ENCODE measurements at places on chromosomes 12 and 14. TPM values are rescaled to one million over a fixed set of nuclear protein-coding genes. Genes with fewer than 3 reads are reported as not detected.
A peak's percentile ranks its signal among the peaks of the same experiment; 100 is the strongest.

- no peaks in the 10 kb centered on the region for H3K27me3 ChIP-seq
- H3K4me1 ChIP-seq: no peaks in the 10 kb centered on the region
- no peak overlapping the region for H3K27ac ChIP-seq
- no peak overlapping the region for H3K4me3 ChIP-seq
Measured at GRCh38 chr14:67319142-67319541, 40.5 kb downstream of the ATP6V1D start.

DNA sequence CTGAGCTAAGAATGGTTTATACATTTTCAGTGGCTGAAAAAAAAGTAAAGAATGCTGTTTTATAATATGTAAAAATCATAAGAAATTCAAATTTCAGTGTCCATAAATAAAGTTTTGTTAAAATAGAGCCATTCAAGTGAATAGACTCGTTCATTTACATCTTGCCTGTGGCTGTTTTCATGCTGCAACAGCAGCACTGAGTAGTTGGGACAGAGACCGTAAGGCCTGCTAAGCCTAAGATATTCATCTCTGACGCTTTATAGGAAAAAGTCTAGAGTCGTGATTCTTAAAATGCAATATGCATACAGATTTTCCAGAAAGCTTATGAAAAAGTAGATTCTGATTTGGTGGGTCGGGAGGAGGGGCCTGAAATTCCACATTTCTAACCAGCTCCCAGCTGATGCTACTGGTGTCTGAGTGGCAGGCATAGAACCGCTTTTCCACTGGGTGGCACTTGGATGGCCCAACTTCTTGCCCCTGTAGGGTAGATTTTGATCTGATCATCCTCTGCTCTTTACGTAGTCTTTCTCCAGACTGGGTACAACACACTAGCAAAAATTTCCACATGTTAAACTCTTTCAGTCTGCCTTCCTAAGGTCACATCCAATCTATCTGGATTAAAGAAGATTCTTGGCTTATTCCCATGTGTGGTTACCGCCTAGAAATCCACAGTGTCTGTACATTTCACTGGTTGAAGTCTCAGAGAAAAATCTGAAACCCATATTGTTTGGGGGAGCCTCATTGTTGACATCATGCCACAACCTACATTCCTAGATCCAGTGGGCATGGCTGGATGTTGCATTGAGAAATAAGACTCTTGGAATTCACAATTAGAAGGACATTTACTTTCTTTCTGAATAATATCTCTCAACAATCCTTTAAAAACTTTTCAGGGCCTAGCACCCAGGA lies 151.2 kb downstream of the C12orf75 start:
- peak overlapping the region; percentile 53 for H3K27ac ChIP-seq
- H3K4me1 ChIP-seq: peaks cover 91% of the 10 kb centered on the region
- H3K27me3 ChIP-seq: no peaks in the 10 kb centered on the region

DNA sequence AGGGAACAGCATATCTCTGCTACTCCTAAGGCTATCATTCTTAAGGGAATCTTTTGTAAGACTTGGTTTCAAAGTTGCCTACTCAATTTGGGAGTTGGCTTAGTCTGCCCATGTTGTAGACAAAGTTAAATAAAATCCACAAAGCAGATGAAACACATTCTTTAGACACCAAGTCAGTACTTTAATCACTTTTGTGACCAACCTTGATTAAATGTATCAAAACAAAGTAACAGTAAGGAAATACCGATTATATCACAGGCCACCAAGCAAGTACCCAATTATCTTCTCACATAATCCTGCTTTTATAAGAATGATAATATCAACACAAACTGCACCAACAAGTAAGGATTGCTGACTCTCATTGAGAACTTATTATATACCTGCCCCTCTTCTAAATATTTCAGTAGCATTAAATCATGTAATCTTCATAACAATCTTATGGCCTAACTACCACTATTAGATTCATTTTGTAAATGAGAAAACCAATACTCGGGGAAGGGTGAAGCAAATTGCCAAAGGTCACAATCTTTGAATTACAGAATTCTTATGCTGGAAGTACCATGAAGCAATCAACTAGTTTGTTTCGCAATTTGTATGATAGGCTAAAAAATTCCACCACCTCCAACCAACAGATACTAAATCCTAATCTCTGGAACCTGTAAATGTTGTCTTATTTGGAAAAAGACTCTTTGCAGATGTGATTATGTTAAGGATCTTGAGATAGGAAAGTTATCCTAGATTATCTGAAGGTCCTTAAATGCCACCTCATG lies 12.6 kb upstream of the DIO2 start:
- H3K4me3 ChIP-seq: no peak overlapping the region
- no peaks in the 10 kb centered on the region for H3K27me3 ChIP-seq
- no peak overlapping the region for H3K27ac ChIP-seq
- no peaks in the 10 kb centered on the region for H3K4me1 ChIP-seq

DNA sequence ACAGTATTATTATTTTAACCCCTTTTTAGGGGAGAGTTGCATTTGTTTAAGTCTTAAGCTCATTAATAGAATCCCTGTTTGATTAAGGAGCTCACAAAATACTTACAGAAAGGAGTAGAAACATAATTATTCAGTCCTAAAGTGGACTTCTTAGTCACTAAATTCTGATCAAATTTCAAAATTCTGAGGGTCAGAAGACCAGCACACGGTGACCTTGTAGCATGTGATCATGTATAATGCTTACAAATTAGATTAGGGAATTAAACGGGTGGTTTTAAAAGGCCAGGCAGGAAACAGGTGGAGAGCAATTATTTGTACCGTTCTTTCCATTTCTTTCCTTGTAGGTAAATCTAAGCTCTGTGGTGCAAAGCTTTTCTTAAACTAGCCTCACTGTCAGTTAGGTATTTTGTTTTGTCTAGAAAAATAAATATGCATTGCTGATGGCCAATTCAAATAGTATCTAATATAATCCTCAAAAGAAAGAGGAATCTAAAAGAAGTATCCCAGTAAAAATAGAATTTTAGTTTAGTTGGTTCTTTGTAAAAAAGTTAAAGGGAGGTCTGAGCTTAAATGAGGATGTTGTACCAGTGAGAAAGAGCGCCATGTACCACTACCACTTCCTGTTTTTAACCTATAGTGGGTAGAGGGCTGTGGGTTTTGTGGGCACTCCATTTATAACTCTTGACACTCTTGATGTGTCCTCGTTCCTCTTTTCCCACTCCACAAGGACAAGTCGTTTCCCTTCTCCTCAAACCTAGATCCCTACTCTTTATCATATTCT lies 51.1 kb downstream of the SLC38A1 start:
- H3K27me3 ChIP-seq: no peaks in the 10 kb centered on the region
- DNase-seq: no peak
- H3K4me1 ChIP-seq: peaks cover 39% of the 10 kb centered on the region
- no peak overlapping the region for H3K4me3 ChIP-seq
- no peak overlapping the region for H3K27ac ChIP-seq

DNA sequence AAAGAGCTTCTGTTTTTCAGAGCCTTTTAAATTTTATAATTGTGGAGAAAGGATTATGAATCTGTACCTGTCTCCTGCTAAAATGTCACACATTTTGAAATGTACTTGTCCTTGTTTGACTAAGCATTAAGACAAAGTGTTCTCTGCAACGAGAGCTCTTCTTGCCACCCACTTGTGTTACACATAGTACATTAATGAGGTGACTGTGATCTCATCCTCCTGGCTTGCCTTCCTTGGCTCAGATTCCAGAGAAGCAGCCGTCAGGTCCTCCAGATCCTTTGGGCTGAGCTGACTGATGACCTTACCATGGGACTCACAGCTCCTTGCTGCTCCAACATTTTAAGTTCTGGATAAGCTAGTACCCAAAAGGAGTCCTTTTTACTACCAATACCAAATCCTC lies 81.4 kb downstream of the BBS10 start:
- no peak overlapping the region for H3K4me3 ChIP-seq
- H3K27ac ChIP-seq: peak overlapping the region; percentile 51

- H3K4me3 ChIP-seq: no peak overlapping the region
- H3K4me1 ChIP-seq: peaks cover 14% of the 10 kb centered on the region
- DNase-seq: peak; percentile 36
- peak overlapping the region; percentile 73 for H3K27ac ChIP-seq
- no peaks in the 10 kb centered on the region for H3K27me3 ChIP-seq
- no peaks in the 10 kb centered on the region for H3K36me3 ChIP-seq
Measured at GRCh38 chr14:95311752-95312151, 8.0 kb downstream of the CLMN start.

- no peaks in the 10 kb centered on the region for H3K36me3 ChIP-seq
- no peak overlapping the region for H3K4me3 ChIP-seq
- DNase-seq: no peak
- no peaks in the 10 kb centered on the region for H3K27me3 ChIP-seq
Measured at GRCh38 chr12:56775638-56776037, 12.5 kb downstream of the HSD17B6 start.

DNA sequence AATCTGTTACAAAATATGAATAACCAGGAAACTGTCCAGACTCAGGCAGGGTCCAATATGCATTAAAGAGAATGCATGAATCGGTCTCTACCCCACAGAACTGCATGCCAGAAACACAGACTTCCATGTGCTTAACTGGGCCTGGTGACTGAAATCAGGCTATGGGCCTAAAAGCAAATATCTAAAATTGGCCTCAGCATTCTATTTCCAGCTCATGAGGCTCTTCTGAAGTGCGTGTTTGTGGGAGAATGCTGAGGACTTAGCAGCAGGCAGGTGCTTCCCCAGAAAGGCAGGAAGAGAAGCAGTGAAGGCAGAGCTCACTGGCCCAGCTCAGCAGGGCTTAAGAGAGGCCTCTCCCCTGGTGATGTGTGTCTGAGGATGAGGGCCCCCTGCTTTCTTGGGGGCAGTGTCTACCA lies 48.5 kb downstream of the ADGRD1 start:
- DNase-seq: no peak
- no peaks in the 10 kb centered on the region for H3K27me3 ChIP-seq
- H3K4me1 ChIP-seq: no peaks in the 10 kb centered on the region
- no peak overlapping the region for H3K4me3 ChIP-seq

DNA sequence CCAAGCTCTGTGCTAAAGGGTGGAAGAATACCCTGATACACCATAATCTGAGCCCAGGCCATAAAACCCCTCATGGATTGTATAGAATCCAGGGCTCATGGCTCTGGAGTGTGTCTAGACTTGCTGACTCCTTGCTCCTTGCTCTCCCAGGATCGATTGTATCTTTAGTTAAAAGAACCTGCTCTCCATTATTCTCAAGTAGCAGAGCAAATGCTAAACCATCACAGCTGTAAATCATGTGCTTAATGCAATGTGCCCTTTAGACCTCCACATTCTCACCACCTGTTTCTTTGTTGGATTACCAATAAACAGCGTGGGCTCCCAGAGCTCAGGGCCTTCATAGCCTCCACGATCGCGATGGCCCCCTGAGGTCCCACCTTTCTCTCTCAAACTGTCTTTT lies 411.6 kb upstream of the FBXO33 start:
- H3K27me3 ChIP-seq: no peaks in the 10 kb centered on the region
- no peak overlapping the region for H3K27ac ChIP-seq
- H3K4me1 ChIP-seq: no peaks in the 10 kb centered on the region

- H3K36me3 ChIP-seq: no peaks in the 10 kb centered on the region
- peak; percentile 56 for DNase-seq
- H3K4me1 ChIP-seq: peaks cover 53% of the 10 kb centered on the region
- peak overlapping the region; percentile 93 for H3K27ac ChIP-seq
Measured at GRCh38 chr14:73787486-73788316, 63.9 kb upstream of the PTGR2 start.

- peak overlapping the region; percentile 99 for H3K4me3 ChIP-seq
- H3K4me1 ChIP-seq: peaks cover 47% of the 10 kb centered on the region
- DNase-seq: no peak
- H3K27me3 ChIP-seq: no peaks in the 10 kb centered on the region
Measured at GRCh38 chr12:13197526-13198143, 1.1 kb downstream of the EMP1 start.

GRCh38 chr12:89962648-89963047 lies 254.0 kb upstream of the ATP2B1 start:
- no peak overlapping the region for H3K4me3 ChIP-seq
- no peak overlapping the region for H3K27ac ChIP-seq
- no peaks in the 10 kb centered on the region for H3K36me3 ChIP-seq
- peak; percentile 31 for DNase-seq
- H3K4me1 ChIP-seq: no peaks in the 10 kb centered on the region

- no peak overlapping the region for H3K4me3 ChIP-seq
- H3K4me1 ChIP-seq: peaks cover 13% of the 10 kb centered on the region
- DNase-seq: no peak
- no peak overlapping the region for H3K27ac ChIP-seq
Measured at GRCh38 chr12:104586351-104586919, 129.7 kb downstream of the CHST11 start.

- no peaks in the 10 kb centered on the region for H3K27me3 ChIP-seq
- no peaks in the 10 kb centered on the region for H3K36me3 ChIP-seq
- H3K27ac ChIP-seq: no peak overlapping the region
- no peak for DNase-seq
- H3K4me3 ChIP-seq: no peak overlapping the region
Measured at GRCh38 chr12:88448337-88448915, 131.8 kb downstream of the KITLG start.

DNA sequence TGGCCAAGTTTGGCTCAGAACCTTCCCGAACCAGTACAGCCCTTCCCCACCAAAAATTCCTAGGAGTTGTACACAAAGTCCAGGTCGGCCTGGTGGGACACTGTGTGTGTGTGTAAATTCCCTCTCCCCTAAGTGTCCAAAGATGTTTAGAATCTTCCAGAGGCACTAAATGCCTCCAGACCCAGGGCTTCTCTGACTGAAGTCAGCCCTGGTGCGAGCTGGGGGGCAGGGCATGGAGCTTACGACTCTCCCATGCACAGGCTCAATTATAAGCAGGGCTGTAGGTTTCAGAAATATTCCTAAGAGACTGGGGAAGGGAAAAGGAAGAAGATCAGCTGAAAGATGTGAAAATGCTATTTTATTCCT lies 106.9 kb upstream of the ATF7IP start:
- peaks cover 46% of the 10 kb centered on the region for H3K4me1 ChIP-seq
- DNase-seq: no peak
- H3K4me3 ChIP-seq: no peak overlapping the region
- H3K27ac ChIP-seq: no peak overlapping the region
- H3K36me3 ChIP-seq: no peaks in the 10 kb centered on the region

DNA sequence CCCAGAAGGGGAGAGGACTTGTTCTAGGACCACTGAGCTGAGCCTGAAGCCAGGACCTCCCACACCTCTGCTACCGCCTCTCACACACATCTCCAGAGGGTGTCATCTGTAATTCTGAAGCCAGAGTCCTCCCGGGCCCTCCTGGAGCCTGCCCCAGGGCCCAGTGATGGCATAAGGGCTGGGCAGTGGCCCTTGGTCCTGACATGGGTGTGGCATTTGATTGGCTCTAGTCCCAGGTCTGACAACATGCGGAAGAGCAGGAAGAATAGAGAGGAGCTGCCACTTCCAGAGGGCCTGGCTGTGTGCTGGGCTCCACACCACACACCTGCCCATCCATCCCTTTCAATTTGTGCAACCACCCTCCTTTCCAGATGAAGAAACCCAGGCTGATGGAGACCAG lies 144.3 kb upstream of the GSC start:
- H3K36me3 ChIP-seq: no peaks in the 10 kb centered on the region
- H3K27me3 ChIP-seq: no peaks in the 10 kb centered on the region
- DNase-seq: no peak
- no peak overlapping the region for H3K4me3 ChIP-seq

Gene CLEC6A
- not detected for total RNA-seq

Gene SALL2
- total RNA-seq: 4.6 TPM

Gene C14orf39
- not detected for total RNA-seq

Gene KRT74
- total RNA-seq: not detected

Gene PXMP2
- total RNA-seq: 21.1 TPM

Gene IFNG-AS1
- total RNA-seq: not detected

Gene LTBR
- total RNA-seq: 102 TPM

Gene BATF
- not detected for total RNA-seq

Gene SERPINA9
- not detected for total RNA-seq

Gene TEX52
- not detected for total RNA-seq

Measured in endothelial cell of umbilical vein (primary cell).